ENCODE measurements at places on chromosomes 7 and 10.

GRCh38 chr7:144791488-144791887, 44.4 kb downstream of the TPK1 start:
- DNase-seq, result no peak

GRCh38 chr7:144063710-144064109, 5.9 kb upstream of the OR2A25 start:
- DNase-seq, result no peak

- DNase-seq, result no peak
Observed at GRCh38 chr7:75617634-75618234, 121.0 kb downstream of the HIP1 start.

- no peak for DNase-seq
Observed at GRCh38 chr7:79452495-79453265, 787 bp downstream of the MAGI2 start.

- DNase-seq, result no peak
Observed at GRCh38 chr7:151080067-151080521, 515 bp downstream of the FASTK start.

GRCh38 chr10:33801705-33802104, 467.2 kb upstream of the NRP1 start:
- DNase-seq, result no peak

DNA sequence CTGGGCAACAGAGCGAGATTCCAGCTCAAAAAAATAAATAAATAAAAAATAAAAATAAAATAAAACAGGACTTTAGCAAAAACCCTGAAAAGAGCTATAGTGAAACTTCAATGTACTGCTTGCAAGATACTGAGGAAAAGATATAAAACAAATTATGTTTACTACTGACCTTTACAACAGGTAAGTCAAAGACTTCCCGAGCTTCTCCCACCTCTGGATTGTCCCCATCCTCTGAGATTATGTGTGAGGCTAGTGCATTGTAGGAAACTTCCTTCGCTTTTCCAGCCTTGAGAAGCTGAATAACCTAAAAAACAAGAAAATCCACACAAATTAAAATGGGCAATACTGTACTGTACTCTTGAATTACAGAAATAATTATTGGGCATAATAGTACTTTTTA, 4.4 kb downstream of the PAXIP1 start:
- no peak for DNase-seq

- no peak for DNase-seq
Observed at GRCh38 chr10:13669182-13669855, 82.6 kb downstream of the PRPF18 start.

Measured in SK-N-MC (cell line).